ENCODE measurements at places on chromosomes 1 and 21.

GRCh38 chr1:22056043-22056442, 3.5 kb downstream of the CDC42 start:
- DNase-seq, result no peak

GRCh38 chr1:63951059-63951946, 177.5 kb downstream of the ROR1 start:
- no peak for DNase-seq

GRCh38 chr1:38858833-38859560, 575 bp downstream of the RRAGC start:
- DNase-seq, result peak; percentile 85

GRCh38 chr1:246629976-246630375, 63.7 kb downstream of the CNST start:
- no peak for DNase-seq

DNA sequence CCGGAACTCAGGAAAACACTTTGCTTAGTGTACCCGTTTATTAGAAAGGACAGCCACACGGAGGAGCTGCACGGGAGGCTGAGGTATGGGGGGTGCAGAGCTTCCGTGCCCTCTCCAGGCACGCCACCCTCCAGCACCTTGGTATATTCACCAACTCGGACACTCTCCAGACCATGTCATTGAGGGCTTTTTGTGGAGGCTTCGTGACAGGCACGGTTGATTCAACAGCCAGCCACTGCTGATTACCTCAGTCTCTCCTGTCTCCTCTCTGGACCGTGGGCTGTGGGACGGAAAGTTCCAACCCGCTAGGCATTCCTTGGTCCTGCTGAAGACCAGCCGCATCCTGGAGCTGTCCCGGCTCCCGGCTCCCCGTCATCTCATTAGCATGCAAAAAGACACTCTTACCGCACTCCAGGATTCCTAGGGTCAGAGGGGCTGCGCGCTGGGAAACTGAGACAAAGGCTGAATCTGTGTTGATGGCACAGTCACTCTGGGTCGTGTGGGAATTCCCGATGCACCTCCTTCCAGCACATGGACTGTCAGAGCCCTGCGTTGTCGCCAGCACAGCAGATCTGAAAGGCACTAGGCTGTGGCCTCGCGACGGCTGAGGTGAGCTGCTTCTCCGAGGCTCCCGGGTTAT, 65.6 kb downstream of the PRKCZ start:
- no peak for DNase-seq

- DNase-seq, result no peak
Observed at GRCh38 chr1:228211531-228212414, 3.9 kb downstream of the OBSCN start.

GRCh38 chr1:180778782-180779398, 133.8 kb upstream of the KIAA1614 start:
- no peak for DNase-seq

GRCh38 chr1:229900220-229900619, 166.8 kb upstream of the GALNT2 start:
- no peak for DNase-seq

- DNase-seq, result no peak
Observed at GRCh38 chr1:22567197-22567596, 3.9 kb downstream of the EPHA8 start.
